Upper lobe of right lung (tissue), 1 donor: ENCODE measurements at places on chromosomes 1 and 21. TPM values are rescaled to one million over a fixed set of nuclear protein-coding genes. Genes with fewer than 3 reads are reported as not detected.

The LCE2A gene
- total RNA-seq: not detected

The PIGK gene
- 29.9 TPM for total RNA-seq

The GJB3 gene
- total RNA-seq: 0.81 TPM

The SYT14 gene
- 0.03 TPM for total RNA-seq

The PRDM16 gene
- 21.0 TPM for total RNA-seq
